ENCODE measurements at places on chromosomes 2 and 18.
A peak's percentile ranks its signal among the peaks of the same experiment; 100 is the strongest.

DNA sequence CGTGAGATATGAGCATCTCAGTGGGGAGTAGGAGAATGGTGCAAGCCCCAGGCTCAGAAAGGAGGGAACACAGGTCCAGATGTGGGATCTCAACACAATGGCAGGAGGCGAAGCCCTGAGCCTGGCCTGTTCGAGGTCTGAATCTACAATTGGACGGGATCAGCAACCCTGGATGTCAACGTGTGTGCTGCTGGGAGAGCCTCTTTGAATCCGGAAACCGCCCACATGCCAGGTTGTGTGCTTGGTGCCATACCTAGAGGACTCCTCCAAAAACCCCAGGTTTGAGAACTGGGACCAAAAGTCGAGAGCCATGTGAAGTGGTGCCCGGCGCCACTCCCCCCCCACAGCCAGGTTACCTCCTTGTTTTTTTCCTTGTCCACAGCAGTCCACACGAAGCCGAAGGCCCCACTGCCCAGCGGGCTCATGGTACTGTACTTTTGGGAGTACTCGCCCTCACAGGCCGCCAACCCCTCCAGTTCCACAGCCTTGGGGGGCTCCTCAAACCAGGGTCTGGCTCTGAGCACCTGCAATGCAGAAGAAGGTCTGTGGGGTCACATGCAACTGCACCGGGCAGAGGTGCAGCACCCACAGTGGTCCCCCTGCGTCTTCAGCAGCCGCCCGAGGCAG lies 20.4 kb upstream of the MTERF4 start:
- DNase-seq, result no peak

DNA sequence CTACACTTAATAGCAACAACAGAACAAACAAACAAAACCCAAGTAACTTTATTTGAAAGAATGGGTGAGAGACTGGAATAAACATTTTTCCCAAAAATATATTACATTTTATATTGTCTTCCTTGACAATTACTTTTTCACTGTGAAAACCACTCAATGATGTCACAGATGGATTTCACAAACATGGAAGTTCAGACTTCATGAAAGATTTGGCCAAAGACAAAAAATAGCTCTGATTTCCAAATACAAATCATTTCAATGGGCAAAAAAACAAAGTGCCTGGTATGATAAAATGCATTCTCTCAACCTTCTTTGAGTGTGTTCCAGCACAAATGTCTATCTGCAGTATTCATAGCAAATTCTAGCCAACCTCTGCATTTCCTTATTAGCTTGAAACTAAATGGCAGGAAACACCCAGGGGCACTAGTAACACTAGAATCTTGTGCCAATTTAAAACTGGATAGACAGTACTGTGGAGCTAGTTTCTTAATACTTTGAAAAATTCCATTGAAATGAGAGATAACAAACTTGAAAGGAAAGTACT lies 28.5 kb upstream of the NAPG start:
- DNase-seq, result no peak

- no peak for DNase-seq
These were observed 40.1 kb upstream of the AKAIN1 start for GRCh38 chr18:5237083-5237722.

DNA sequence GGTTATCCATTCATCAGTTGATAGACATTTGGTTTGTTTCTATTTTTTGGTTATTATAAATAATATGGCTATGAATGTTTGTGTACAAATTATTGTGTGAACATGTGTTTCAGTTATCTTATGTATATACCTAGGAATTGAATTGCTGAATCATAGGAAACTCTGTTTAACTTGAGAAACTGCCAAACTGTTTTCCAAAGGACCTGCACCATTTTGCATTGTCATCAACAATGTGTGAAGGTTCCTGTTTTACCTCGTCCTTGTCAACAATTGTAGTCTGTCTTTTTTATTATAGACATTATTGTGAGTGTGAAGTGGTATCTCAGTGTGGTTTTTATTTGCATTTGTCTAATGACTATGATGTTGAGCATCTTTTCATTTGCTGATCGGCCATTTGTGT lies 17.1 kb downstream of the PDK1 start:
- DNase-seq, result no peak

DNA sequence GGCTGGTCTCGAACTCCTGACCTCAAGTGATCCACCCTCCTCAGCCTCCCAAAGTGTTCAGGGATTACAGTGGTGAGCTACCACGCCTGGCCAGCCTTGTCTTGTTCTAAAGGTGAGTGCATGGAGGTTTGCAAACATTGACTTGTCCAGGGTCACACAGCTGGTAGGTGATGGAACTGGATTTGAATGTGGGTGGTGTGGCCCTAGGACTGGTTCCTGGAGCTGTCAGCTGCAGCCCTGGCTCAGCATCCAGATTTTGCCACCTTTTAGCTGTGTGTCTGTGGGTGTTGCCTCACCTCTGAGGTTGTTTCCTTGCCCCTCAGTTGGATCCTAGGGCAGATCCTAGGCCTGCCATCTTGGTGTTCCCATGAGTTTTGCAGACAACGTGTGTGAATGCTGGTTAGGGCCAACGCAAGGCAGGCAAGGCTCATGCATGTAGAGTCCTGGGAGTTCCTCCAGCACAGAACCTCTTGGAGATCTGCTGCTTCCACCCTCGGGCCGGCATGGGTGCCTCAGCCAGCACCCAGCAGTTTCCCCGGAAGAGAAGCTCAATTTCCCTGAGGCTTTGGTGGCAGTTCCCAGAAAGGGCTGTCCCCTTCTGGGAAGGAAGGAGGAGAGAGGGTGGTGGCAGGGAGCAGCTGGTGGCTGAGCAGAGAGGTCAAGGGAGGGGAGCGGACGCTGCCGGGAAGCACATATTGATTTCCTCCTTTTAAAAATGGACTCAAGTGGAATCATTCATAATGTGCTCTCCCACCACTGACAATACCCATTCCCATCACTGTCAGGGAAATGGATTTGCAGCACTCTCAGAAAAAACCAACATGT lies 127.6 kb upstream of the HS6ST1 start:
- DNase-seq, result no peak

DNA sequence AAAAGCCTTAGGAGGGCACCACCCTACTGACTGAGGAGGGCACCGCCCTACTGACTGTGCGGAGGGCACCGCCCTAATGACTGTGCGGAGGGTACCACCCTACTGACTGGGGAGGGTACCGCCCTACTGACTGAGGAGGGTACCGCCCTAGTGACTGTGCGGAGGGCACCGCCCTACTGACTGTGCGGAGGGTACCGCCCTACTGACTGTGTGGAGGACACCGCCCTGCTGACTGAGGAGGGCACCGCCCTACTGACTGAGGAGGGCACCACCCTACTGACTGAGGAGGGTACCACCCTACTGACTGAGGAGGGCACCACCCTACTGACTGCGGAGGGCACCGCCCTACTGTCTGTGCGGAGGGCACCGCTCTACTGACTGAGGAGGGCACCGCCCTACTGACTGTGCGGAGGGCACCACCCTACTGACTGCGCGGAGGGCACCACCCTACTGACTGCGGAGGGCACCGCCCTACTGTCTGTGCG lies 150.2 kb upstream of the NFATC1 start:
- peak; percentile 59 for DNase-seq

DNA sequence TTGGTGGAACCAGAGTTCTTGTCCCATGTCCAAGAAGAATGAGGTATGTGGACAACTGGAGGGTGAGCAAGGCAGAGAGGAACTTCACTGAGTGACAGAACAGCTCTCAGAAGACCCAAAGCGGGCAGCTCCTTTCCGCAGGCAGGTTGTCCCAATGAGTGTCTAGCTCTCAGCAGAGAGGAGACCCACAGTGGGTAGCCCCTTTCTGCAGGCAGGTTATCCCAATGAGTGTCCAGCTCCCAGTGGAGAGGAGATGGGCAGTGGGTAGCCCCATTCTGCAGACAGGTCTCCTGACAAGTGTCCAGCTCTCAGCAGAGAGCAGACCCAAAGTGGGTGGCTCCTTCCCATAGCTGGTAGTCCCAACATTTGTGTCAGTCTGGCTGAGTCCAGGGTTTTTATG lies 69.6 kb downstream of the SRBD1 start:
- no peak for DNase-seq

- DNase-seq, result no peak
These were observed 58.6 kb upstream of the VRK2 start for GRCh38 chr2:57987835-57988573.

Measured in CD4-positive, alpha-beta T cell treated with Interferon gamma for 1 hour (primary cell).